ENCODE measurements at places on chromosomes 1 and 21. TPM values are rescaled to one million over a fixed set of nuclear protein-coding genes. Genes with fewer than 3 reads are reported as not detected.

GRCh38 chr1:4218619-4219018 is 318.5 kb upstream of the C1orf174 start:
- no peak for DNase-seq

CDCA8 gene
- total RNA-seq = 4.4 TPM

- no peak for DNase-seq
These were observed 7.0 kb downstream of the GPA33 start for GRCh38 chr1:167083066-167083665.

- DNase-seq = no peak
These were observed 6.0 kb downstream of the FTCD start for GRCh38 chr21:46149205-46149901.

PPFIA4 gene
- 215 TPM for total RNA-seq

ADGRL2 gene
- 58.3 TPM for total RNA-seq

DNA sequence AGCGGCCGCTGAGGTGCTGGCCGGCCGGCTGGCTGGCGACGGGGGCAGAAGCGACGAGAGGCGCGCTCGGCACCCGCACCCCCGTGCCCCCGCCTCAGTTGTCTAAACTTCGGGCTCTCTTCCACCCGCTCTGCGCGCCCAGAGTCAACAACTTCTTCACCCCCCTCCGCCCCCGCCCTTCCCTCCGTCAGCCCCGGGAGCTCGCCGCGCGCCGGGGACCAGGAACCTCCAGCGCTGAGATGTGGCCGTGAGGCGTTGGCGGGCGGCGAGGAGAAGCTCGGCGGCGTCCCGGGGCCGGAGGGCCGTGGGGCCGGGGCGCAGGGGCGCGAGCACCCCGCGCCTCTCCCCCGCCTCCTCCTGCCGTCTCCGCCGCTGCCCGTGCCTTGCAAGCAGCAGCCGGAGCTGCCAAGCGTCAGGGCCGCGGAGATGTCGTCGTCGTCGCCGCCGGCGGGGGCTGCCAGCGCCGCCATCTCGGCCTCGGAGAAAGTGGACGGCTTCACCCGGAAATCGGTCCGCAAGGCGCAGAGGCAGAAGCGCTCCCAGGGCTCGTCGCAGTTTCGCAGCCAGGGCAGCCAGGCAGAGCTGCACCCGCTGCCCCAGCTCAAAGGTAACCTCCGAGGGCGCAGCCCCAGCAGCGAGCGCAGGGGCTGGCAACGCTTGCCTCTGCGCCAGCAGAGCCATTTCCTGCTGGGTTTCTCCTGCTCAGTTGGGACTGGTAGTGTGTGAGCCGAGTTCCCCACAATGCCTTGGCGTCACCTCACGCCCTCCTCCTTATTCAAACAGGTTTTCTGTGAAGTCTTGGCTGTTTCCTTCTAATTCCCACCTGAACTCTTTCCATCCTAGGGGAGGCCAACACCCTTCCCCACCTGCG is 710 bp downstream of the PPP2R5A start:
- DNase-seq = peak; percentile 63

GRCh38 chr1:94962409-94963265 is 35.7 kb upstream of the CNN3 start:
- peak; percentile 78 for DNase-seq

DNA sequence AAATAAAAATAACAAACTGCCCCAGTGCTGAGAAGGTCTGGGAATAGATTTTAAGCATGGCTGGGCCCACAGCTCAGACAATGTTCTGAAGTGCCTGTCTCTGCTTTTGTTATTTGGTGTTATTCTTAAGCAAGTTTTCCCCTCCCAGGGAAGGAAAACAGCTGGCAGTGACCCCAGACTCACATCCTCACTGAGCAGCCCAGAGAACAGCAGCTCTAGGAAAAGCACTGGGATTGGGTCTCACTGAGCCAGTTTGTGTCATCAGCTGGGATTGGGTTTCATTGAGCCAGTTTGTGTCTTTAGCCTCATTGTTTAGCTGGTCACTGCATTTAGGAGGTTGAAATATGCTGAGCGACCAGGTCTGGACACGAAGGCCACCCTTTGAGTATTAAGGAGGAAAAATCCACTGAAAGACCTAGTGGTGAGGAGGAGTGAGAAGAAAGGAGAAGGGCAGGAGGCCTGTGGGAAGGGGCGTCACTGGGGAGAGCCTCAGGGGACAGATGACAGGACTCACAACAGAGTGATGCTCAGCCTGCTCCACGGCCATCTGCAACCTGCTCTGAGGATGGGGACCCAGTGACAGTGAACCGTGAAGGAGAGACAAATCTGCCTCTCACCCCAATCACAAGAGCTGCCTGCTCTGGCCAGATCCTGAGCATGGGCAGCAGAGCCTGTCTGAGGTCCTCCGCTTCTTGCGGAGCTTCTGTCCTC is 103.8 kb downstream of the TOMM20 start:
- DNase-seq = no peak

DNA sequence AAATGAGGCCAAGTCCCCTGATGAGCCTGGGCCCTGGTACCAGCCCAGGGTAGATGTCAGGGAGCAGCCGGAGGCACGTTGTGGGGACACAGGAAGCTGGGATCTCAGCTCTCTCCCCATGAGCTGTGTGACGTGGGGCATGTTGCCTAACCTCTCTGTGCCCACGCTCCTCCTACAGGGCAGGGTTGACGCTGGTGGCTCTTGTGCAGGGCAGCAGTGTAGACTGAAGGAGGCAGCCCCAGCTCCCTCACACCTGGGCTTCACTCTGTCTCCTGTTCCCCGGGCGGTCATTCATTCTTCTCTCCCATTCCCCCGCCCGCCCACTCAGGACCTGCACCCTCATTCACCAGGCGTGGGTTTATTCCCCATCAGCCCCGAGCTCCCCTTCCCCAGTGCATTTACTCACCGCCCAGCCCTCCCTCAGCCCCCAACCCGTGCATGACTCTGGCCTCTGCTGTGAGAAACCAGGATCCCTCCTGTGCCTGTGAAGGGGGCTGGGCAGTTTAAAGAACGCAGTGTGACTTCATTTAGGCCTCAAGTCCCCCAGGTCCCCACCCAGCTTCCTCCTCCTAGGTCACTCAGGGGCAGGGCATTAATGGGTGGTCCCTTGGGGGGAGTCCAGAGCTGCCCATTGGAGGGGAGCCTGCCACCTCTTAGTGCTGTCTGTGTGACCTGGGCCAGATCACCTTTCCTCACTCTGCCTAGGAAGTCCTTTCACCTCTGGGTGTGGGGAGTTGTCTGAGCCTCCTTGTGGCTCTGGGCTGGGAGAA is 285.7 kb downstream of the PTPRU start:
- DNase-seq = no peak

DNA sequence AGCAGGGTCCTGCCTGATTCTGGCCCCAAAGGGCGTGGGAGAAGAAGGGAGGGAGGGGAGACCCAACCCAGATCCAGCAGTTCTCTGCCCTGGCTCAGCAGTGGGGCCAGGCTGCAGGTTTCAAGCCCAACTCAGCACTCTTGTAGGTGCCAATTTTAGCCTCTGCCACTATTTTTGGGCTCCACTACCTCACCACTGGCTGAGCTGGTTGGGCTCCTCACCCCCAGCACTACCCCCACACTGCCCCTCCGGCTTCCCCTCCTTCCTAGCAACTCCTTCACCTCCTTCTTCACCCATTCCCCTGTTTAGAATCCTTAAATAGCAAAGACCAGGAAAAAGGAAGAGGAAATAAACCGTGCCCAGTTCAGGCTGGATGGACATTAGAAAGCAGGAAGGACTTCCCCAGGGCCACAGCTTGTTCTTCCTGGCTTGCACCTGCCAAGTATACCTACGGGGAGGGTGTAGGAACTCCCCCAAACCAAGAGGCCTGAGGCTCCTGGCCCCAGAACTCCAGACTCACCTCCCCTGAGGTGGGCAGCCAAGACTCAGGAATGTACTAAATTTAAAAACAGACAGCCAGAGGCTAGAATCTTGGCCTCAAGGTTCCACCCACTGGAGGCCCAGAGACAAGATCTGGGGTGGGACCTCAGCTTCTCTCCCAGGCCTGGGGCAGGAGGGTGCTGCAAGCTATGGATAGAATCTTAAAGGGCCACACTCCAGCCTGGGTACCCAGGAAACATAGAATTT is 1.4 kb upstream of the ARHGEF2 start:
- no peak for DNase-seq

GRCh38 chr1:62424411-62424810 is 12.4 kb upstream of the USP1 start:
- DNase-seq = no peak

RBP7 gene
- 0.92 TPM for total RNA-seq

GRCh38 chr1:109089242-109090015 is 1.1 kb upstream of the TMEM167B start:
- DNase-seq = peak; percentile 37

DNA sequence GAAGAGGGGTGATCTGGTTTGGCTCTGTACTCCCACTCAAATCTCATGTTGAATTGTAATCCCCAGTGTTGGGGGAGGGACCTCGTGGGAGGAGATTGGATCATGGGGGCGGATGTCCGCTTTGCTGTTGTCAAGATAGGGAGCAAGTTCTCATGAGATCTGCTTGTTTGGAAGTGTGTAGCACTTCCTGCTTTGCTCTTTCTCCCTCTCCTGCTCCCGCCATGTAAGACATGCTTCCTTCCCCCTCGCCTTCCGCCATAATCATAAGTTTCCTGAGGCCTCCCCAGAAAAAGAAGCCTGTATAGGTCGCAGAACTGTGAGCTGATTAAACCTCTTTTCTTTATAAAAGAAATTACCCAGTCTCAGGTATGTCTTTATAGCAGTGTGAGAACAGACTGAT is 27.9 kb downstream of the MYOM3 start:
- DNase-seq = no peak

GRCh38 chr1:200724064-200724463 is 14.6 kb upstream of the CAMSAP2 start:
- DNase-seq = peak; percentile 31

- DNase-seq = peak; percentile 22
These were observed 23.3 kb downstream of the RIMKLA start for GRCh38 chr1:42403880-42404400.

DNA sequence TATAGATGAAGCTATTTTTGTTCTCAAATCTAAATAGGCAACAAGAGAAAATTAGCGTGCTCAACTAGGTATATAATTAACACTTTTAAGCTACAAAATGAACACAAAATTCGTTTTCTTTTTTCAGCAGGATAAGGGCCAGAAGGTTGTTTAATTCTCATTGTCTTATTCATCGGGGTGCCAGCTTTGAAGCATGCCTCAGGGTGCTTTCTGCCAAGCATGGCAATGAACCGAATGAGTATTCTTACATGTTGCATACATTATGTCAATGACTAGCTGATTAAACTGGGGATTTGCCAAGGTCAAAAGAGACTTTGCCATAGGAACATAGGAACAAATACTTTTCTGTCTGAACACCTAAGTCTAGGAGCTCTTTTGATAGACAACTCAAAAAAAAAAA is 102.0 kb upstream of the MAP1LC3C start:
- no peak for DNase-seq

- no peak for DNase-seq
These were observed 54.5 kb downstream of the PAPPA2 start for GRCh38 chr1:176517484-176517883.

GRCh38 chr1:231381729-231382128 is 40.4 kb downstream of the EGLN1 start:
- no peak for DNase-seq

MYOC gene
- total RNA-seq = 0.12 TPM

DNA sequence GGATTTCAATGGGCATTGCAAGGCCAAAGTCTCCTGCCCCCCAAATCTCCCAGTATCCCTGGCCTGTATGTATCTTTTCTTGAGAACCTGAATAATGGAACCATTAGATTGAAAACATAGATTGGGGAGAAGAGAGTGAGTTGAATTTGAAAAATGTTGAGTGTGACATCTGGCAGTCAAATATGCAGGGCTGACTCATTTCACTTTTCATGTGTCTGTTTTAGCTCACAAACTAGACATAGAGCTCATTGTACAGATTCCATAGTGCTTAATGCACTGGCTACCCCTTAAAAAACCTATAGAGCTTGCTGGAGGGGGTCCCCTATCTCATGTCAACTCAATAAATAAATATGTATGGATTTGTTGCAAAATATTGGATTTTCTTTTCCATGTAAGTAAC is 30.8 kb downstream of the DDR2 start:
- no peak for DNase-seq

GRCh38 chr1:35568975-35569395 is 4.1 kb upstream of the TFAP2E start:
- peak; percentile 81 for DNase-seq

GRCh38 chr1:55645270-55645669 is 430.1 kb upstream of the USP24 start:
- DNase-seq = no peak

DNA sequence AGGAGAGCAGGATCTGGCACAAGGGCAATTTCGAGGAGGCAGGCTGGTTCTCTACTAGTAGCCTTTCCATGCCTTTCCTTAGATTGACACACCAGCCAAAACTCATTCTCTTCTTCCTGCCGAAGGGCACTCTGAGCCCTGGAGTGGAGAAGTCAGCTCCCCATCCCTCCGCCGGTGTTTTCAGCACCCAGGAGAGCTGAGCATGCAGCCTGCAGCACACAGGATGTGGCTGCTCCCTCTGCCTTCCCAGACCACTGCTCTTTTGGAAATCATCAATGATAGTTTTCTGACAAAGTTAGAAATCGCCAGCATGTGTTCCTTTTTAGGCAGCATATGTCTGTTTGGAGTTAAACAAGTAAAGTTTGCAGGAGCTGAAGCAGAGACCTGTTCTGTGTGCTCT is 11.7 kb downstream of the RNU5D-1 start:
- no peak for DNase-seq

NPHS2 gene
- total RNA-seq = not detected

DNA sequence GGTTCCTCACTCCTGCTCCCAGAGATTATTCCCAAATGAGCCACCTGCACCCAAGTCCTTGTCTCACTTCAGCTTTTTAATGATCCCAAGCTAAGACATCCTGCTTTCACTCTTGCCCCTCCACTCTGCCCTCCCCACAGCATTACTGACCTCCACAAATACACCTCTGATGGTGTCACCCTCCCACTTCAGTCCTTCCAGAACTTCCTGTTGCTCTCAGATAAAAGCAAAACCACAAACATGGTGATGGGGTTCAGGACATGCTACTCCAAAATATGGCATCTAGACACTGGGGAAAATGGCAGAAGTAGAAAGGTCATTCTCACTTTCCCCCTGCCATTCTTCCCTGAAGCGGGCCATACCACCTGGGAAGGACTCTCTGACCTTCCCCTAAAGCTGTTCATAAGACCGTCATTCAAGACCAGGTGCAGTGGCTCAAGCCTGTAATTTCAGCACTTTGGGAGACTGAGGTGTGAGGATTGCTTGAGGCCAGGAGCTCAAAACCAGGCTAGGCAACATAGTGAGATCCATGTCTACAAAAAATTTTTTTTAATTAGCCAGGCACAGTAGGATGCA is 65.8 kb upstream of the KLHDC7A start:
- no peak for DNase-seq

- no peak for DNase-seq
These were observed 73.3 kb downstream of the TNFSF18 start for GRCh38 chr1:172977296-172978017.

GRCh38 chr1:177444997-177445746 is 274.4 kb downstream of the BRINP2 start:
- DNase-seq = no peak

DNA sequence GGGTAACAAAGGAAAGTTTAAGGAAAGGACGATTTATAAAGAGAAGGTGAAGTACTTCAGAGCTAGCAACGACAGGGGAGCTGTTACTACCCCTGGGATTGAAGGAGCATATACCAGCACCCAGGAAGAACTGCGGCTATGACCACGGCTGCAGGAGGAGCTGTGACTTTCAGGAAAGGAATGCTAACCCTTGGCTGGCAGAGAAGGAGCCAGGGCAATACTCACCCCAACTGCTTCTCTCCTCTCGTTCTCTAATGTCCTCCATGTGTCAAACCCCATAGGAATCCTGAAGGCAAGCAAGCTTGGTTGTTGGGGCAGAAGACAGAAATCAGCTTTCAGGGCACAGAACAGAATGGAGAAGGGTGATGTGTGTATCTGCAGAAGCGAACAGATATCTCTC is 120.5 kb downstream of the TMEM53 start:
- peak; percentile 60 for DNase-seq
